ENCODE measurements at places on chromosomes 6 and 20.
A peak's percentile ranks its signal among the peaks of the same experiment; 100 is the strongest.

DNA sequence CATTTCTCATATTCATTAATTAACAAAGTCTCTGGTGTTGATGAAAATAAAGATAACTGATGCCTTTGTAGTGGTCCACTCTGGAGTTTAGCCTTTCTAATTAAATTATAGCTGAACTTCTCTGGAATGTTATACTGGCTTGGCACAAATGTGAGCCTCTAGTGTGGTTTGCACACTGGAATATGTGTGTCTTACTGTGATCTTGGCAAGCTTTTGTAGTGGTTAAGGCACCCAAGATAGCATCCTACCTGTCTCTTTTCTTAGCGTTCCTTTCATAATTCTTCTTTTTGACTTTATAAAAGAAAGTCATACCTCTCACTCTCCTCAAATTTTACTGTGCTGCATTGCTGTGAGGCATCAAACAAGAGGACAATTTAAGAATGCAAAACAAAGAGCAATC lies 107.4 kb downstream of the UTRN start:
- DNase-seq: no peak

- peak; percentile 6 for DNase-seq
These were observed 74.5 kb downstream of the DCDC2 start for GRCh38 chr6:24283043-24283985.

GRCh38 chr6:131755597-131755996 lies 44.8 kb upstream of the CTAGE9 start:
- no peak for DNase-seq

DNA sequence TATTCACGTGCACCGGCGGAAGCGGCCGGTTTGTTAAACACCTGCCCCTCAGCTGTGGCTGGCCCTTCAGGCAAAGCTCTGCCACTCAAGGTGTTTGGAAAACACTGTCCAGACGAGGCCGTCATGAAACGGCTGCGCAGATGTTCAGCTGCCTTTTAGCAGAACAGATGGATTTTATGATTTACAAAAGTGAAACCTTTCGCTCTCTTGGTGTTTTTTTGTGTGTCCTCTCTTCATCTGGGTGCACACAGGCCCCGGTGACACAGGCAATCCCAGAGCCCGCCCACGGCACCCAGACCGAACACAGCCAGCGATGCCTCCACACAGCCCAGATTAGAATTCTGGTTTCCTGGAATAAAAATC lies 397.0 kb downstream of the SMOC2 start:
- DNase-seq: no peak

DNA sequence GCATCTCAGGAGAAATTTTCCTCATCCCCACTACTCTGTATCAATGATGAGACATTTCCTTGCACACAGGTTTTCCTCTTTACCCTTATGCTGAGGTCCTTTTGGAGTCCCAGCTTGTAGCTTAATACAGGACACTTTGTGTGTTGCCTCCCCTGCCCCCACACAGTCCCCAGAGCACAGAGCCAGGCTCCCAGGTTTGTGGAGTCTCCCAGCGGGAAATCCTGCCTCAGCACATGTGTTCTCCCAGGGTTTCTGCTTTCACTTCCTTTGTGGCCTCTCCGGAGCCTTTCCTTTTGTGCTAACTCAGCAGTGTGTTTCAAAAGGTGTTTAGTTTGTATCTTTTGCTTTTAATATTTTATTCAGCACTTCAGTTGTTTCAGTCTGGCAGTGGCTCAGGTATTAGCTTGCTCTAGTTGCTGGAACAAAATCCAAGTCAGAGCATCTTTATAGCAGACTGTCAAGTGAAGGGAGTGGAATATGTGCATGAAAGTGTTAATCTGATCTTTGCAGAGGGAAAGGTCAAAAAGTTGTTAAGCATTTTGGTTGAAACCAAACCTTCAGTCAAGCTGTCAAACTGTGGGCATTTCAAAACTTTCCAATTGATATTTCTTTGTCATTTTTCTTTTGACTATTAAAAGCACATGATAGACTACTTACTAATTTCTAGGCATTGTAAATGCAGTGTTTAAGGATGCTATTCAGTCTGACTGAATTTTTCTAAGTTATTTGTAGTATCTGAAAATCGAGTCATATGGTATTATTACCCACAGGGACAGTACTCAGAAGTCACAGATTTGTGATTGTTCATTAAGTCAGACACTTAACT lies 8.6 kb downstream of the SNX9 start:
- DNase-seq: no peak

DNA sequence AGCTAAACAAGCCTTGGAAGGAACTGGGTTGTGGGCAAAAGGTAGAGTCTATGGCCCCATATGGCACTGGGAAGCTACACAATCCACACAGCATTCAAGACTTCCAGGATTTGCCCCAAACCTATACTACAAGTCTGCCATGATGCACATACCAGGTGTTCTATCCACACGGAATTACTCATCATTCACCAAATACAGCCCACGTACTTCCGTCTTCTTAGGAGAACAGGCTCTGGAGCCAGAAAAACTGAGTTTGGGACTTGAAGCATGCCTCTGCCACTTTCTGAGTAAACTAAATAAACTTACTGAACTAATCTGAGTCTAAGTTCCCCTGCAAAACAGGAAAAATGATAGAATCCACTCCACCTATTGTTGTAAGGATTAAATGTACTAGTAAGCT lies 28.6 kb downstream of the RIMS4 start:
- no peak for DNase-seq

DNA sequence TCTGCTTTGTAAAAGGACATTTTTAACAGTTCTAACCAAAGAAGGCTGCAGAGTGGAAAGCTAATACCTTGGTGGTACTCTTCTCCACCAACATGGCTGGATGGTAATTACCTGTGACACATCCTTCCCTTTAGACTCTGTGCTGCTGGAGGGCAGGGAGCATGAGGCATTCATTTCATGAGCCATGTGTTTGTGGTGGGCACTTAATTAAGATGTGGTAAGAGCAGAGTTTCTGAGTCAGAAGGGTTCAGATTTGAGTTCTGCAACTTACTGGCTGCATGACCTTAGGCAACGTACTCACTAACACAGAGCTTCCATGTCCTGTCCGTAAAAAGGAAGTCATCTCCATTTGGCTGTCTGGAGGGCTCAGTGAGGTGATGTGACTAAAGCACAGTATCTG lies 9.1 kb upstream of the ZNF133 start:
- DNase-seq: no peak

GRCh38 chr6:5305968-5306626 lies 44.8 kb downstream of the FARS2 start:
- no peak for DNase-seq

DNA sequence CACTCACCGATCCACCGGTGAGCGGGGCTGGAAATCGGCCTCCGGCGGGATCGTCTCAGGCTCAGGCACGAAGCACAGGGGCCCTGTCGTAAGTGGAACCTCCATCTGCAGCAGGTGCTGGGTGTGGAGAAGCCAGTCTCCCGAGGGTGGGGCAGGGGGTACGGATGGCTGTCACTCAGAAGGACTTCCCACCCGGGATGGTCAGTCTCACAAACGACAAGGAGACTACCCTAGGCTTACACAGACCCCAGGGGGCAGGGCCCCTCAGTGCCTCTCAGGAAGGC lies 27.8 kb downstream of the YTHDF1 start:
- no peak for DNase-seq

DNA sequence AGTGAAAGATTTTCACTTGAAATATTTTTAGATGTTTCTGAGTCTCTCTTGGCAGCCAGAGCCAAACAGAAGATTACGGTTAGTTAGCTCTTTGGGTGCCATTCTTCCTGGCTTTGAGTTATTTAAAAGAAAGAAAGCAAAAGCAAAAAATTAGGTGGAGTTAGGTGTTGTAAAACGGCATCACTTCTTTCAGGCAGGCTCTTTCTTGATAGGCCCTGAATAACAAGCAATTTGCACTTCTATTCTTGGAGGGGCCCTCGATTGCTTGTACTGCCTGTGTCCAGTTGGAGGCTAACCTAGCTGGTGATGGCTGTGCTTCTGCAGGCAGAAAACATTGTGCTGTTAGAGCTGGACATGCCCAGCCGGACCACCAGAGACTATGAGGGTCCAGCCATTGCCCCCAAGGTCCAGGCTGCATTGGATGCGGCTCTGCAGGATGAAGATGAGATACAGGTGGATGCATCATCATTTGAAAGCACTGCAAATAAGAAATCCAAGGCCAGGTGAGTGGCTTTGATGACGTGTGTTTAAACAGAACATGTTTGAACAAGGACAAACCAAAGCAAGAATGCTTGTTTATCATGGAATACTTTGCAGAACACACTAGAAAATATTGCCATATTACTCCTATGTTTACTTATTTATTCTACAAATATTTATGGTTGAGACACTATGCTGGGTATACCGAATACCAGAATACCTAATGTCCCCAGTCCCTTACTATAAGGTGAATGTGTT lies 28.1 kb upstream of the ASXL1 start:
- DNase-seq: no peak

DNA sequence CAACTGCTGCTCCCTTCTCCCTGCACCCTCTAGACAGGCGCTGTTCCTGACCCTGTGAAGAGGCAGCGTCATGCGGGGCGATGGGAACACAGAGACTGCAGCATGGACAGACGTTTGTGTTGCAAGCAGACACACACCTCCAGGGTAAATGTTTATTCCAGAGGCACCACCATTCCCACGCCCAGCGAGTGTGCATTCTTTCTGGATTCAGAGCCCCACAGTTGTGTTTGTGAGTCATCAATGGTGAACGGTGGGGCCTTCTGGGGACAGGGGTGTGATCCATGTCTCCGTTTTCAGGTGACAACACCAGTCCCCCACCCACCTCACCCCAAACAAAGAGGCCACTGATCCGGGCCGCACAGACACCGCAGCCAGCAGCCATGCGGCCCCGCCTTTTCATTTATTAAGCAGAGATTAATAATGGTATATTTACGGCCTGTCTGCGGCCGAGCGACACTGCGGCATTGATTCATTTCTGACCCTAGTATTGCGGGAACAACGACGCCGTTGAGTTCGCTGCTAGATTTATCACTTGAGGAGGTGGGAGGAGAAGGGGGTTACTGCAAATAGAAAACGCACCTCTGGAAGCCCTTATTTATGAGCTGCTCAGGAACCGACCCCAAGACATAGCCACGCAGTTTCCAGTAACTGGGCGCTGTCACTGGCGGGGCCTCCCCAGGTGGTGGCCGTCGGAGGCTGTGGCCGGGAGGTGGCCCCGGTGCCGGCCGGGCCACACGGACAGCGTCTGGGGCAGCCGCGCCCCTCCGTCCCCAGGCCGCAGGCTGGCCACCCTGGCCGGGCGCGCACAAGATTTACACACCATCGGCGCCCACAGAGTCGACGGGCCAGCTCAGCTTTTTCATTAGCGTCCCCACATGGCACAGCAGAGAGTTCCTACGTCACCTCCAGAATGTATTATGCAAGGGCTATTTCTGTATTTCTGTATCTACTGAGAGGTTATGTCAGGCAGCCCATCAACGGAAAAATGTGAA lies 367.6 kb downstream of the THBS2 start:
- no peak for DNase-seq

DNA sequence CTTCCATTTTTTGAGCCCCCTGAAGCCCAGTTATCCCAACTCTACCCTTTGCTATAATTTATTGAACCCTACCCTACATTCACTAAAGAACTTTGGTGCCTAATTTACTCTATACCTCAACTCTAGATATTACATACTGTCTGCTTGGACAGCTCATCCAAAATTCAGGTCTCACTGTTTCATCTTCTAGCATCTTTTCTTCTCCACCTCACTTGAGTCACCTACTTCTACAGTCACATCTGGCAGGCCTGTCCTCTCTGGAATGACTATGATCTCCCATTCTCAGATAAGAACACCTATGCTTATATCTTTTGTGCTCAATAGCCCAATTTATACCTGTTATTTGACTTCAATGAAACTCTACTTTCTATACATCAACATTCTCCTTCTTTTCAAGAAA lies 58.0 kb downstream of the SHPRH start:
- DNase-seq: no peak

DNA sequence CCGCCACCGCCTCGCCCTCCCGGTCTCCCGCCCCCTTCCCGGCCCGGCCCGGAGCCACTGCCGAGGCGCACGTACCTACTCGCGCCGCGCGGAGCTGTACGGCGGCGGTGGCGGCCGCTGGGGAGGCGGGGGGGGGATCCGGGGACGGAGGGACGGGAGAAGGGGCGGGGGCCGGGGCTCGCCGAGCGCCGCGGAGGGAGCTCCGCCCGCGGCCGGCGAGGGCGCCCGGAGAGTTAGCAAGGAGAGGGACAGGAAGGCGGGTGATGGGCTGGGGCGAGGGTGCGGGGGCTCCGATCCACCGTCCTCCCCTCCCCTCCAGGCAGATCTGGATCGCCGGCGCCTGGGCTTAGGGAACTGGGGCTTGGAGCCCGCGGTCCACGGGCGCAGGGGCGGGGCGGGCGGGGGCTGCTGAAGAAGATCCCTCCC lies 548 bp upstream of the TMEM74B start:
- DNase-seq: no peak

DNA sequence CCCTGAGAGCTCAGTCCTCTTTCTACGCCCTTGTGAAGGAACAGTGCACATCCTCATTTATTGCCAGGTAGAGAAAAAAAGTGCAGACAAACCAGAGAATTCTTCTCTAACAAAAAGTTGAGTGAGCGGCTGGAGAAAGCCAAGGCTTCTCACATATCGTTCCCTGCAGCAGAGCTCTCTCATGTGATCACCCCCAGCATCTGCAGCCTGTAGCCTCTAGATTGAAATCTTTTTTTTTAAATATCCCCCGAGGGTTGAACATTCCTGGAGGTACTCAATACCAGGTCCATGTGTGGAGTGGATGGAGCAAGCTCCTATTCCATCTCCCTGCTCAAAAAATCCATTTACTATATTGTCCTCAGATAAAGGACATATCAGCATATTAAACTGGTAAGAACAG lies 22.9 kb upstream of the ZNF133 start:
- no peak for DNase-seq

- no peak for DNase-seq
These were observed 118.1 kb downstream of the MYB start for GRCh38 chr6:135299256-135299655.

DNA sequence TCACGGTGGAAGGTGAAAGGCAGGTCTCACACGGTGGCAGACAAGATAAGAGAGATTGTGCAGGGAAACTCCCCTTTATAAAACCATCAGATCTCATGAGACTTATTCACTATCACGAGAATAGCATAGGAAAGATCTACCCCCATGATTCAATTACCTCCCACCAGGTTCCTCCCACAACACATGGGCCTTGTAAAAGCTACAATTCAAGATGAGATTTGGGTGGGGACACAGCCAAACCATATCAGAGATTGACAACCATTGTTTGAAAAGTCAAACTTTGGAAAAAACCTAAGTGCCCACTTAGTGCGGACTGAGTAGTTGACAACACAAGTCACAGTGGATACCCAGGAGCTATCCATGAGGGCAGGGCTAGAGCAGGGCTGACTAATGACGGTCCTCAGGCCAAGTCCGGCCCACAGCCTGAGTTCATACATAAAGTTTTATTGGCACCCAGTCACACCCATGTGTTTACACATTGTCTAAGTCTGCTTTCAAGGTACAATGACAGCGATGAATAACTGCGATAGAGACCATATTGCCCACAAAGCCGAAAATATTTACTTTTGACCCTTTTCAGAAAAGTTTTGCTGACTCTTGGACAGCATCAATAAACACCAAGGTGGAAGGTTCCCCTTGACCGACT lies 33.8 kb upstream of the PMEPA1 start:
- no peak for DNase-seq

All from activated naive CD4-positive, alpha-beta T cell (primary cell).